ENCODE measurements at places on chromosomes 11 and 22.

GRCh38 chr22:29331658-29332300, 16.3 kb upstream of the RASL10A start:
- DNase-seq = no peak

DNA sequence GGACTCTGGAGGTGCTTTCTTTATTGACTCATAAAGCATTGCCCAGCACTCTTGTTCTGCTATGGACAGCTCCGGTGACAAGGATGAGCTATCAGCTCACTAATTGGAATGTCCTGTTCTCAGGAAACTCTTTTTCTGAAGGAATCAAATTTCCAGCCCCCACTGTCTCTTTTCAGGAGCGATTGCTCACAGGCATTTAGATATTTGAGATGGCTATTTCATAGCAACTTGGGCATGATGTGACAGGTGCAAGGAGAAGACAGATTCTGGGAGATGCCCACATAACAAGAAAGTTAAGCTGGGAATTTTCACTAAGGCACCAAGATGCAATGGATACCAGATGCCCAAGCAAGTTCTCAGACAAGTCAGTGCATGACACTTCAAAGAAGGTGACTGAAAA, 123.4 kb upstream of the CSNK2A3 start:
- no peak for DNase-seq

GRCh38 chr11:99240192-99241030, 219.7 kb downstream of the CNTN5 start:
- no peak for DNase-seq

DNA sequence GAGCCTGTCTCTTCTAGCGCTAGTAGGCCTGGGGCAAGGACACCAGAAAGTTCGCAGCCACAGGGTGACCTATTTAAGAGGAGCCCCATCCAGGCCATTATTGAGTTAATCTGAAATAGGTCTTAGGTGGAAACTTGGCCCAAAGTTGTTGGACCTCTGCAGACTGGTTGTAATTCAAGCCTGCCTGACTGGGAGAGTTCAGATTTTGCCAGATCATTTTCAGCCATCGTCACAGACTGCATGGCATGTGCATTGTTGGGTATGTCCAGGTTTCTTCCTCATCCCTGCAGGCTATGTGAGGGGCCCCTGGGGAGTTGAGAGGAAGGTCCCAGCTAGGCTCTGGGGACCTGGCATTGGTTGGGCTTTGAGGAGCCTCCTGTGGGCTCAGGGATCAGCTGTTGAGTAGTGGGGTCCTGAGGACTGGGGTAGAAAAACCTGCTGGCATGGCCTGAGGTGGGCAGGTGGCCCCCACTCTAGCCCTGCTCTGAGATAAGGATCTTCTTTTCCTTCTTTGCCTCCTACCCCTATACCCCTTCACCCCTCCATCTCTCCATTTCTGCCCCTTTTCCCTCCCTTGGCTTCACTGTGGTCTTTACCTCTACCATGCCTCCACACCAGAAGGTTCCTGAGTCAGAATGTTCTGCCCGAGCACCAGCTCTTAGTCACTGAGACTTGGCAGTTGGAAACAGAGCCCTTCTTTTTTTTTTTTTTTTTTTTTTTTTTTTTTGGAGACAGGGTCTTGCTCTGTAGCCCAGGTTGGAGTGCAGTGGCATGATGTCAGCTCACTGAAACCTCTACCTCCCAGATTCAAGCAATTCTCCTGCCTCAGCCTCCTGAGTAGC, 112.7 kb downstream of the MORC2 start:
- DNase-seq = no peak

DNA sequence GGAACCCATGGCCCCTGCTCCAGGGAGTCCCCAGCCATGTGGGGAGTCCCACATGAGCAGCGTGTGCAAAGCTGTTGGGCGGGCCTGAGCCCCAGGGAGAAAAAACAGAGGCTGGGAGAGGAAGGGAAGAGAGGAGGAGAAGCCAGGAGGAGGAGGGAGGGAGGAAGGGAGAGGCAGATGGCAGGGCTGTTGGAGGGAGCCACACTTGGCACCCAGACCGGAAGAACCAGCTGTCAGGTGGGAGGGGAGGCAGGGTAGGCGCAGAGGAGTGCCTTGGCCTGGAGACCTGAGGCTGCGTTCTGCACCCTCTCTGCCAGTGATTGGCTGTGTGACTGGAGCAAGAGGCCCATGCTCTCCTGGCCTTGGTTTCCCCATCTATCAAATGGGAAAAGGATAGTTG, 6.7 kb downstream of the SYNGR1 start:
- DNase-seq = no peak

GRCh38 chr11:61068581-61068980, 33.7 kb upstream of the CD5 start:
- DNase-seq = no peak
